Karpas-422 (cell line): ENCODE measurements at places on chromosomes 6 and 20. TPM values are rescaled to one million over a fixed set of nuclear protein-coding genes. Genes with fewer than 3 reads are reported as not detected.

- DNase-seq = no peak
These were observed 8.6 kb upstream of the SIRPB2 start for GRCh38 chr20:1499528-1500420.

DNA sequence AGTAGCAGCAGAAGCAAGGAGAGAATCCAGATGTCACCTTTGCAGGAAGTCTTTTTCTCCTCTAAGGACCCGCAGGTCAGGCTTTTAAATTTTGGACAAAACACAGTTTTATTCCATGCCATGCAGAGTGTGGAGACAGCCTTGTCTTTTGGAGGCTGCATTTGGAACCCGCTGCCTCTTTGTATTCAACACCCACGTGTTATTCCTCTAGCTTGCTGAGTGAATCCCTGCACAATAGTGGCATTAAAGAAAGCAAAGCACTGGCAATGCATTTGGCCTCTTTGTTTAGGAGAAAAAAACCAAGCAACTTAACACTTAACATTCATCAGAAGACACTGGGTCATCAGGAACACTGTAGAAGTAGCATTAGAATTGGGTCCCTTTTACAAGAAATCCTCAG lies 43.5 kb downstream of the TFAP2B start:
- no peak for DNase-seq

DNA sequence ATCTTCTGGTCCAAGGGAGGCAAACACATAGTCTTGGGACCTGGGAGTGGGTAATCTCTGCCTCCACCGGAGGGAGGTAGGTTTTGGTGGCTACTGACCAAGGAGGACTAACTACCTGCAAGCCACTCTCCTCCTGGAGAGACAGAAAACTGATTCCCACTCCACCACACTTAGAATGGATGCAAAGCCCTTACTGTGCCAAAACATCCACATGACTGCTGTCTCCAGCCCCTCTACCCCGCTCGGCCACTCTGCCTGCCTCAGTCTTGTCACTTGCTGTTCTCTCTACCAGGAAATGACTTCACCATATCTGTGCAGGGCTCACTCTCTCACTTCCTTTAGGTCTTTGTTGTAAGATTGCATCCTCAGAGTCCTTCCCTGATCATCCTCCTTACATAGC lies 129.5 kb upstream of the ARG1 start:
- DNase-seq = no peak

DNA sequence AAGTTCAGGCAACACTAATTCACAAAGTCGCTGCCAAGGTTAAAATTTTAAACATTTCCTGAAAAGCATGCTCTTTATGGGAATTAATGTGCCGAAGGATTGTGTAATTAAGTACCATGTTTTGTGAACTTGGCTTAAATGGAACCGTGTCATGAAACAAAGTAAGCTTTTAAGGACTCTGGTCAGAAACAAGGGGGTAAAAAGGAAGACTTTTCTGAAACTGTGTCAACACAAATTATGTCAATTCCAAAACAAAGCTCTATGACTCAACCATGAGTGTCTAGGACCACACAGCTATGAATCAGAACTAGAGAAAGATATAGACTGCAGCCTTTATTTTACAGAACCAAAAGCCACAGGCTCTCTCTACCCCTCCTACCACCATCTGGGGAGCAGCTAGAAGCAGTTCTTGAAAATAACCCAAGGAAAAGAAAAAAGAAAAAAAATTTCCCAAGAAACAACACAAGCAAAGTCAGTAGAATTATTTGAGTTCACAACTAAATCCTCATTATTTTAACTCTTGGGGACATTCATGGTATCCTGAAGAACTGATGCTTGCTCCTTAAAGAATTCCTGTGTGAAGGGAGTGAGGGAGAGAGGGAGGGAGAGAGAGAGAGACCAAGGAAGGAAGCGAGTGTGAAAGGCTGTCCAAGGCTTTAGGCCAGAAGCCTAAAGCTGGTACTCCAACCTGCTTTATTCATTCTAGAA lies 81.9 kb downstream of the ZMYND8 start:
- DNase-seq = no peak

The GHRH gene
- not detected in 2 replicates for total RNA-seq

The SYCP2L gene
- 0.11 TPM in 1 of 2 replicates, not detected in the other for total RNA-seq

The SLC22A1 gene
- total RNA-seq = 0.78 TPM in 1 of 2 replicates, not detected in the other

The RAET1E gene
- total RNA-seq = not detected in 2 replicates
